ENCODE measurements at places on chromosomes 7 and 10.

- no peak for DNase-seq
Observed at GRCh38 chr7:126608339-126608776, 644.4 kb downstream of the GRM8 start.

- no peak for DNase-seq
Observed at GRCh38 chr10:5095687-5096086, 1.5 kb downstream of the AKR1C3 start.

DNA sequence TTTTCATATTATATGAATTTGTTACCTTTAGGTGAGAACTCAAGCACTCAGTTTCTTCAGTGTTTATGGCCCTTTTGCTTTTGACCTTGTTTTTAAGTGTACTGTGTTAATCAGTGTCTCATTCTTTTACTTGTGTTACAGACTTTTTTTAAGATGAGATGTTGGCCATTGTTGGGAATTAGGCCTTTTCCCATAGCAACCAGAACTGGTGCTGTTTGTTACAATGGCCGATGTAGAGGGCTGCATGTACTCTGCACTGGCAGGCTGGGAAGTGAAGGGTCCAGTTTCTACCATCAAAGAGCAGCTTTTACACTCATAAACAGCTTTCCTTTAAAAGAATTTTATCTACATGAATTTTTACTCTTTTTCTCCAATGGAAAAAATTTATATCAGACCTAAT is 65.1 kb downstream of the SHH start:
- DNase-seq: no peak

DNA sequence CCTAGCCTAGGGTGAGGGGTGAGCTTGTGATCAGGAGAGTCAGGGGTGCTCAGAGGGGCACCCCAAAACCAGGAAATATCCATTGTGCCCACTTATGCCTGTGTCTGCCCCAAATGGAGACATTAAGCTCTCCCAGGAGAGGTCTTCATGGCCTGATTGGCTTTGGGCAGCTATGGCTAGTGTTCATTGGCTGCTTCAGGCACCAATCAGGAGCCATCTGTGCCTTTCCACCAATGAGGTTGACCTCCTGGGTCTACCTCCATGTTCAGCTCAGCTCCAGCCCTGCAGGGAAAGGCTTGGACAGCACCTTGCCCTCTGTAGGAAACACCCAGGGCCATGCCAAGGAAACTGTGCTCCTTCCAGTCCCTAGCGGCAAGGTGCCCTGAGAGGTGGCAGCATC is 23.9 kb upstream of the HSPB1 start:
- no peak for DNase-seq

DNA sequence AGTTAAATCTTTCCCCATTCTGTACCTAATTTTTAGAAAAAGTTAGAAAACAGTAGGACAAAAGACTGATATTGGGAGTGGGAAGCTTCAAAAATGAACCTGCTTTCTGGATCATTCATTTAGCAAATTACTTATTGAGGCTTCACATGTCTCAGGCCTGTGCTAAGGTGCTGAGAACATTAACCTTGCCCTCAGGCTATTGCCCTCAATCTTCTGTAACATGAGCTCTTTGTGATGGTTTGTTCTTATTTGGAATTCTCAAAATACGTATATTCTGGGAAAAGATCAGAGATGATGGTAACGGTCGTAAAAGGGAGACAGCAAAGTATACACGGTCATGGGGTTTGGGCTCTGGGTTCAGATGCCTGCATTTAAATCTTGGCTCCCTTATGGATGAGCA is 39.5 kb upstream of the PRKG1 start:
- no peak for DNase-seq

DNA sequence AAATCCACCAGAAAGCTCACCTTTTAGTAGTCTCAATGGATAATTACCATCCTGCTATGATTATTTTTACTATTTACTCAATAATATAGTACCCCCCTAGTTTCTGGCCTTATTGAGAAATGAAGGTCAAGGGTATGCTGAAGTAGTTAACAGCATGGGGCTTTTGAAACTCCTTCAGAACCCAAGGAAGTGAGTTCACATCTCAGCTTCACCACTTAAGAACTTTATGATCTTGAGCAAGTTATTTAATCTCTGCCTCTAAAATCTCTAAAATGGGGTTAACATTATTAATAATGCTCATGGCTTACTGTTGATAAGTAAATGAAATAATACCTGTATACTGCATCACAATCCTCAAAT is 5.8 kb downstream of the MTPN start:
- DNase-seq: no peak

DNA sequence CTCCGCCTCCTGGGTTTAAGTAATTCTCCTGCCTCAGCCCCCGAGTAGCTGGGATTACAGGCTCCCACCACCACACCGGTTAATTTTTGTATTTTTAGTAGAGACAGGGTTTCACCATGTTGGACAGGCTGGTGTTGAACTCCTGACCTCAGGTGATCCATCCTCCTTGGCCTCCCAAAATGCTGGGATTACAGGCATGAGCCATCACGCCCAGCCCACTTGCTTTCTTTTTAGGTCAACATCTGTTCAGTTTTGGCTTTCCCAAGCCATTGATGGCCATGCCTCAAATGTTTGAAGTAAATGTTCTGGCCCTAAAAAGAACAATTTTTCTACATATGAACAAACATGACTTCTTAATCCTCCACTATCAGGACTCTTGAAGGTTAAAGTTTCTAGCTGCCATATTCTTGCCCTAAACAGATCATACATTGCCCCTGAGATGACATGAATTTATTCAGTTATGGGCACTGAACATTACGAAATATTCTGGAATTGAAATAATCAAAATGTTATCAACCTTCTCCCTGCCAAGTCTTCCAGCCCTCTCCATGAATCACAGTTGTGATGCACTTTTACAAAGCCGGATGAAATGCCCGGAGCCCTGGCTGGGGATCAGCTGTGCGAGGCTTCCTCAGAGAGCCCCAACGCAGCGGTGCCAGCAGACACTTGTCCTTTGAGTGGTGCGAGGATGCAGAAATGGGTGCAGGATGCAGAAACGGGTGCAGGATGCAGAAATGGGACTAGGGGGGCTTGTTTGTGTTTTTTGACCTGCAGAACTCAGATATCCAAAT is 2.9 kb downstream of the MRLN start:
- DNase-seq: no peak
